Fibroblast of lung (primary cell): ENCODE measurements at places on chromosomes 6 and 20. TPM values are rescaled to one million over a fixed set of nuclear protein-coding genes. Genes with fewer than 3 reads are reported as not detected.

Gene CCM2L
- not detected in 2 replicates for total RNA-seq

Gene PDYN
- total RNA-seq, result not detected in 2 replicates

Gene TGM2
- total RNA-seq, result 58.6 and 103 TPM in 2 replicates

Gene TSBP1
- total RNA-seq, result under 0.01 TPM in 1 of 2 replicates, not detected in the other

Gene TCP11
- 0.17 and 0.51 TPM in 2 replicates for total RNA-seq

Gene REM1
- not detected in 2 replicates for total RNA-seq

Gene RNF5
- 22.1 and 23.9 TPM in 2 replicates for total RNA-seq

Gene KIF13A
- total RNA-seq, result 65.0 and 114 TPM in 2 replicates
